Aorta (tissue), 5 donors: ENCODE measurements at places on chromosomes 12 and 14. TPM values are rescaled to one million over a fixed set of nuclear protein-coding genes. Genes with fewer than 3 reads are reported as not detected.

- no peaks in the 10 kb centered on the region for H3K4me1 ChIP-seq
- H3K27me3 ChIP-seq = no peaks in the 10 kb centered on the region
- H3K27ac ChIP-seq = no peak overlapping the region
- no peaks in the 10 kb centered on the region for H3K36me3 ChIP-seq
- no peak for DNase-seq
Observed at GRCh38 chr12:99108924-99109323, 463.8 kb downstream of the APAF1 start.

DNA sequence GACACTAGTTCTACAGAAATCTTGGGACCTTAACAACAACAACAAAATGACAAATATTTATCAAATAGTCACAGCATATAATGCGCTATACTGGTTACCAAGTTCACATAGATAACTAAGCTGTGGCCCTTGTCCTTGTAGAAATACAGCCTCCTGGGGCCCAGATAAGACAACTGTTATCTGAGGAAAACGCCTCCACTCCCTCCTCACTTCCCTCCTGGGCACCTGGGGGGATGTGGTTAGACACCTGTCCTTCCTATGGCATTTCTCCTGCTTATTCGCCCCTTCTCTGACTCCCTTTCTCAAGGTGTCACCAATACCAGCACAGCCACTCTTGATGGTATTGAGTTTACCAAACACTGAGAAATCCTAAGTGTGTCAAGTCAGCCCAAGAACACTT is 419.4 kb downstream of the RAD51B start:
- DNase-seq = no peak
- H3K27me3 ChIP-seq = no peaks in the 10 kb centered on the region

- no peaks in the 10 kb centered on the region for H3K36me3 ChIP-seq
- H3K4me1 ChIP-seq = no peaks in the 10 kb centered on the region
- H3K27ac ChIP-seq = no peak overlapping the region
- H3K27me3 ChIP-seq = no peaks in the 10 kb centered on the region
- peak; percentile 64 for DNase-seq
Observed at GRCh38 chr12:95548539-95549391, 2.5 kb downstream of the USP44 start.

GRCh38 chr12:27984275-27984674 is 11.7 kb upstream of the PTHLH start:
- DNase-seq = no peak
- no peak overlapping the region for H3K27ac ChIP-seq
- no peaks in the 10 kb centered on the region for H3K36me3 ChIP-seq
- no peak overlapping the region for H3K4me3 ChIP-seq

DNA sequence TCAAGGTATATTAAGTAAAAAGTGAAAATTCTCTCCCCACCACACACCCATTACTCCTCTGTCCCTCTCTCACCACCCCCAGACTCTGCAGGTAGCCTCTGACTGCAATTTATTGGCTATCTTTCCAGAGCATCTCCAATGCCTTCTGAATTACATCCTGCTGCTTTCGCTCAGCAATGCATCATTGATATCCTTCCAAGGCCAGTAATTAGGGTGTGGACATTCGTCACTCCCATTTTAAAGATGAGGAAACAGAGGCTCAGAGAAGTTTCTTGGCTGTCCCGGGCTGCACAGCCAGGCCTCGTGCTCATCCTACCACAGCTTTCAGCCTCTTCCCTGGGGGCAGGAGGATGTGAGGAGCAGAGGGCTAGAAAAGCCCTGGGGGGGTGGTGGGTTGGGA is 23.6 kb upstream of the PGF start:
- no peaks in the 10 kb centered on the region for H3K4me1 ChIP-seq
- no peak for DNase-seq
- H3K36me3 ChIP-seq = no peaks in the 10 kb centered on the region

DNA sequence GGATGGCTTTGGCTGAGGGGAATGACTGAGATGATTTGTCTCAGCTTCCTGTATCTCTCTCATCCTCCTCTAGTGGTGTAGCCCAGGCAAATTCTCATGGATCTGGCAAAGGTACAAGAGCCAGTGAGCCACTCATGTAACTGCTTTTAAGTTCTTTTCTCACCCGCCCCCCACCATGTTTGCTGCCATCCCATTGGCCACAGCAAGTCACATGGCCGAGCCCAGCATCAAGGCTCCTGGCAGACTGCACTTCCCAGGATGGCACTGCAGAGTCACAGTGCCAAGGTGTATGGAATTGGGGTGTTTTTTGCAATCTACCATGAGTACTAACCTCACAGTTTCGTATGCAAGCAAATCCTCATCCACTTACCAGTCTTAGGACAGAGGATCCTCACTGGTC is 50.9 kb downstream of the CHST11 start:
- H3K4me1 ChIP-seq = peaks cover 14% of the 10 kb centered on the region
- H3K4me3 ChIP-seq = no peak overlapping the region
- H3K36me3 ChIP-seq = no peaks in the 10 kb centered on the region
- DNase-seq = no peak
- no peaks in the 10 kb centered on the region for H3K27me3 ChIP-seq
- H3K27ac ChIP-seq = no peak overlapping the region

The HOXC9 gene
- 9.0 TPM for total RNA-seq

The TIGAR gene
- 10.5 TPM for total RNA-seq

The FAIM2 gene
- 0.58 TPM for total RNA-seq

The CD4 gene
- 20.1 TPM for total RNA-seq

The SMIM41 gene
- 0.84 TPM for total RNA-seq
